H7 (cell line): ENCODE measurements at places on chromosomes 7 and 10. TPM values are rescaled to one million over a fixed set of nuclear protein-coding genes. Genes with fewer than 3 reads are reported as not detected.

PFKP gene
- total RNA-seq: 104 and 120 TPM in 2 replicates

GRCh38 chr10:43377424-43377883 is 6.0 kb downstream of the FXYD4 start:
- peak; percentile 90 for DNase-seq

GRCh38 chr7:36984041-36984521 is 259.8 kb upstream of the AOAH start:
- no peak for DNase-seq

- DNase-seq: no peak
These were observed 8.7 kb downstream of the SLC18A2 start for GRCh38 chr10:117249493-117250093.
